ENCODE measurements at places on chromosomes 7 and 10. TPM values are rescaled to one million over a fixed set of nuclear protein-coding genes. Genes with fewer than 3 reads are reported as not detected.

The CNNM1 gene
- polyA plus RNA-seq: 2.2 TPM

The RSPH10B gene
- polyA plus RNA-seq: not detected

The BZW2 gene
- polyA plus RNA-seq: 58.3 TPM

The ACTL6B gene
- polyA plus RNA-seq: 101 TPM

The BAG3 gene
- 20.6 TPM for polyA plus RNA-seq
